ENCODE measurements at places on chromosomes 7 and 10.
A peak's percentile ranks its signal among the peaks of the same experiment; 100 is the strongest.

GRCh38 chr7:123096434-123096833 is 100.9 kb upstream of the TAS2R16 start:
- no peak overlapping the region for H3K4me3 ChIP-seq
- H3K27ac ChIP-seq: no peak overlapping the region
- no peaks in the 10 kb centered on the region for H3K36me3 ChIP-seq

DNA sequence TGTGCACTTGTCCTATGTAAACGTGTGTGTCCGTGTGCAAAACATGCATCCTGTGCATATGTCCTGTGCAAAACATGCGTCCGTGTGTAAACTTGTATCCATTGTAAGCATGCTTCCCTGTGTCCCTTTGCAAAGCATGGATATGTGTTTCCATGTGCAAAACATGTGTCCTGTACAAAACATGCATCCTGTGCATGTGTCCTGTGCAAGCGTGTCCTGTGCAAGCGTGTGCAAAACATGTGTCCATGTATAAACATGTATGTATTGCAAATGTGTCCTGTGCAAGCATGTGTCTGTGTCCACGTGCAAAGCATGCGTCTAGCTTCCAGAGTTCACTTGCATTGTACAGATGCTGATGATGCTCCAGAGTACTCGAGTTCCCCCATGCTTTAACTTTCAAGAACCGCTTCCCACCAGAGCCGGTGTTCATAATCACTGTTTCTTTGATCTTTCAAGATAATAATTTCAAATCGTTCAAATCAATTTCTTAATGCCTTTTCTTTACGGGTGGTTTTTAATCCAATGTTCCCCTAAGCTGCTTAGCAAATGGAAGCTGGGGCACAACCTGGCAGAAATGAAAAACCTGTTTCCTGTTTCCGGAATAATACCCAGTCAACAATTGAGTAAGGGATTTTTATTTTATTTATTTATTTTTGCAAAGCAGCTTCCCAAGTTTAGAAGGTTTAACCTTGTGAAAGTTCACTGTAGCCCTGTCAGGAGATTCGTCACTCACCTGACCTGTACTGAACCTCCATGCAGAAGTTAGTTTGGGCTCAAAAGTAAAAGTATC is 641 bp upstream of the ASB13 start:
- H3K4me3 ChIP-seq: peak overlapping the region; percentile 75
- H3K27me3 ChIP-seq: no peaks in the 10 kb centered on the region
- peak; percentile 83 for DNase-seq
- no peaks in the 10 kb centered on the region for H3K36me3 ChIP-seq

DNA sequence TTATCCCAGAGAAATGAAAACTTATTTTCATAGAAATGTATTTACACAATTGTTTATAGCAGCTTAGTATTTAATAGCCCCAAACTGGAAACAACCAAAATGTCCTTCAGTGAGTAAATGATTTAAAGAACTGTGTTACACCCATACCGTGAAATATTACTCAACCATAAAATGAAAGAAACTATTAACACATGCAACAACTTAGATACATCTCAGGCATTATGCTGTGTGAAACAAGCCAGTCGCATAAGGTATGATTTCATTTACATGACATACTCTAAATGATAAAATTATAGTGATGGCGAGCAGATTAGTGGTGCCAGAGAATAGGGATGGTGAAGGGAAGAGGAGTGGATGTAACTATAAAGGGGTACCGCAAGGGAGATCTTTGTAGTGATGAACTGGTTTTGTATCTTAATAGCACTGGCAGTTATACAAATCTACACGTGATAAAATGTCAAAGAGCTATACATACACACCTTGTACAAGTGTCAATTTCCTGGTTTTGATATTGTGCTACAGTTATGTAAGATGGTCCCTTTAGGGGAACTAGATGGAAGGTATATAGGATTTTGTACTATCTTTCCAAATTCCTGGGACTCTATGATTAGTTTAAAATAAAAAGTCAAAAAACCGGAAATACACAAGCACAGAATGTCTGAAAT is 40.5 kb downstream of the MACC1 start:
- H3K4me1 ChIP-seq: no peaks in the 10 kb centered on the region
- no peak overlapping the region for H3K4me3 ChIP-seq
- no peak for DNase-seq
- peaks cover 4% of the 10 kb centered on the region for H3K36me3 ChIP-seq
- H3K27me3 ChIP-seq: no peaks in the 10 kb centered on the region
- H3K27ac ChIP-seq: no peak overlapping the region

DNA sequence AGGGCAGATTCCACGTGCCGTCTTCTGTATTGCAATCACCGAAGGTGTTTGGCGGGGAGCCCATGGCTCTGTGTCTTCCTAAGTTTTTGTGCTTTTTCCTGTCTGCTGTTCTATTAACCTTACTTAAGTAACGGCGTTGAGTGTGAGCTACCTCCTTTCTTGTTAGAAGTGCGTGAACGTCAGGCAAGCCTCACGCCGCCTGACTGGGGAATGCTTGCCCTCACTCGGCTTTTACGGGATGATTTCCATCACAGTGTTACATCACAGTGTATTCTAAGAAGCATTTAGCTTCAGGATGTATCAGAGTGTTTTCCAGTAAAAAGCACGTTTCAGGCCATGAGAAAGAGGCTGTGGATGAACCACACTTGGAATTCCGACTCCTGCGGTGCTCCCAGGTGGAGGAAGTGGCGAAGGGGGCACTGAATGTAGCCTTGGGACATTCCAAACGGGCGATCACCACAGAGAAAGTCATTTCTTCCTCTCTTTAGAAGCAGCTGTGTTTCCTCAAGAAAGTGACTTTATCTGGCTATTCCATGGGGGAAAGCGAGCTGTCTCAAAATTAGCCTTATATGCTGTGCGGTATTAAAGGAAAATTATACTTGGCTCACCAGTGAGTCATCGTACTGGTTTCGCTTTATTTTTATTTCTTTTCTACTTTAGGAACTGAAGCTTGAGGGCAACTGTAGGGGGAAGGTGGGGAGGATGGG is 290.7 kb downstream of the KLF6 start:
- DNase-seq: no peak
- H3K4me3 ChIP-seq: no peak overlapping the region
- H3K27ac ChIP-seq: no peak overlapping the region
- H3K36me3 ChIP-seq: no peaks in the 10 kb centered on the region

DNA sequence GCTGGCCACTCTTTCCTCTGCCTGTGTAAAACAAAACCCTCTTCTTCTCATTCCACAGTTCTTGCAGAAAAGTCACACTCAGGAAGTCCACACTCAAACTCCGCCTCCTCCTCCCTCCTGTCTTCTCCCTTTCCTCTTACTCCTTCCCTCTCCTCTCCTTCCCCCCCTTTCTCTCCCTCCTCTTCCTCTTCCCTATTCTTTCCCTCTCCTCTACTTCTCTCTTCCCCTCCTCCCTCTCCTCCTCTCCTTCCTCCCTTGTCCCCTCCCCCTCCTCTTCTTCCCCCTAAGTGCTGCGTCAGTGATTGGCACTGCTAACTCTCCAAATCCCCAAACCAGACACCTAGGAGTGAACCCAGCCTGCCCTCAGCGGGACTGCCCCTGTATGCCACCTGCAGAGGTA is 67.0 kb downstream of the ZNF467 start:
- no peak for DNase-seq
- no peaks in the 10 kb centered on the region for H3K4me1 ChIP-seq
- H3K4me3 ChIP-seq: no peak overlapping the region
- H3K27ac ChIP-seq: no peak overlapping the region
- no peaks in the 10 kb centered on the region for H3K36me3 ChIP-seq

DNA sequence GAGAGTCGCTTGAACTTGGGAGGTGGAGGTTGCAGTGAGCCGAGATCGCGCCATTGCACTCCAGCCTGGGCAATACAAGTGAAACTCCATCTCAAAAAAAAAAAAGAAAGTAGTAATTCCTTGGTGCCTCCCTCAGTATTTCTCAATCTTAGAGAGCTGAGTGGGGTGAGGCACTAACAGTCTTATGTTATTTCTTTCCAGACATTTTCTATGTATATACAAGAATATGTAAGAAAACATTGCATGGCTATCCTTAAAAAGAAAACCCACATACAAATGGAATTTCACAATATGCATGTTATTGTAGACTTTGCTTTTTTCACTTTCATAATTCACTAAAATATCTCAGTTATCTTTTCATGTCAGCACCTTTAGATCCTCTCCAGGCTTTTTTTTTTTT is 13.6 kb upstream of the SLF2 start:
- H3K4me1 ChIP-seq: peaks cover 13% of the 10 kb centered on the region
- H3K36me3 ChIP-seq: no peaks in the 10 kb centered on the region
- no peak overlapping the region for H3K4me3 ChIP-seq

DNA sequence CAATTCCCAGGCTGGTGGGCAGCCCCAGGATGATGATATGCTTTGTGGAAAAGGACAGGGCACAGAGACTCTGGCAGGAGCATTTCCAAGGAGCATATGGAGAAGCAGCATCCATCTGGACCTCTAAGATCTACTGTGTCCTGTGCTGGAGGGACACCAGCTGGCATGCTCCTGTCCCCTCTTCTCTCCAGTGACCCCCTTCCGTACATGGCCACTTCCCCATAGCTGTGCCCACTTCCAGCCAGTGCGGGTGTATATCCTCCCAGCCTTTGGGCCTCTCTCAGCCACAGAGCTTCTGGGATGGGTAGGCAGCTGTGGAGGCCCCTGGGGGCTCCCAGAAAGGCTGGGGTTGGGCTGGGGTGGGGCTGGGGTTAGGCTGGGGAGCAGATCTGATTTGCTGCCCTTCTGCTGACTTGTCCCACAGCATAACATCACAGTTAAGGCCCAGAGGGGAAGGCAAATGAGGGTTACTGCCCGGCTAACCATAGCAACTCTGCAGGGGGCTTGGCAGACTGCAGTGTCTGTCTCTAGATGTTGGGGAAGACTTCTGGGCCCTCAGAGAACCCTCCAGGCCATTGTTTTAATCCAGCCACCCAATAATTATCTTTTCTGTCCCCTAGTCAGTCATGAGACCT is 6.3 kb downstream of the NPFFR1 start:
- no peaks in the 10 kb centered on the region for H3K36me3 ChIP-seq
- H3K4me1 ChIP-seq: no peaks in the 10 kb centered on the region
- peaks cover 20% of the 10 kb centered on the region for H3K27me3 ChIP-seq
- no peak overlapping the region for H3K4me3 ChIP-seq
- H3K27ac ChIP-seq: no peak overlapping the region

DNA sequence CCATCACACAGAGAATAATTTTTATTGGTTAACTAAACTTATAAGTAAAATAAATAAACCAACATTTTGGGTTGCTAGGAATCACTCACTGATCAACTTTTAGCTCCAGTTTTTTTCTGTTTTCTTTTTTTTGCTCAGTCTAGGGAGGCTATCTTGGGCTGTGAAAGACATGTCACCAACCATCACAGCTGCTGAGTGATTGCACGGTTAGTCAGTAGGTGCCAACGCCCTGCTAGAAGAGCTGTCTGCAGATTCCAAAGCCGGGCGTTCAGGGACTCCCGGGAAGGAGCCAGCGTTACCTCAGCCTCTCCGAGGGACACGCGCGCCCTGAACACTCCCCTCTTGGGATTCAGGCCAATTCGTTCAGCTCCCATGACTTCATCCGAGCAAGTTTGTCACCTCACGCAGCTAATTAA is 604 bp upstream of the STAM start:
- peaks cover 42% of the 10 kb centered on the region for H3K4me1 ChIP-seq
- no peaks in the 10 kb centered on the region for H3K27me3 ChIP-seq
- H3K27ac ChIP-seq: peak overlapping the region; percentile 100
- H3K36me3 ChIP-seq: peaks cover 3% of the 10 kb centered on the region

GRCh38 chr10:64454962-64455361 is 933.8 kb downstream of the REEP3 start:
- H3K27ac ChIP-seq: no peak overlapping the region
- no peak overlapping the region for H3K4me3 ChIP-seq
- H3K36me3 ChIP-seq: no peaks in the 10 kb centered on the region

- no peak overlapping the region for H3K27ac ChIP-seq
- peaks cover 27% of the 10 kb centered on the region for H3K4me1 ChIP-seq
- H3K36me3 ChIP-seq: no peaks in the 10 kb centered on the region
- no peak overlapping the region for H3K4me3 ChIP-seq
Measured at GRCh38 chr7:88315522-88315921, 8.8 kb upstream of the STEAP4 start.

GRCh38 chr10:115773832-115774231 is 499.2 kb downstream of the GFRA1 start:
- no peaks in the 10 kb centered on the region for H3K27me3 ChIP-seq
- no peaks in the 10 kb centered on the region for H3K36me3 ChIP-seq
- DNase-seq: no peak
- no peak overlapping the region for H3K4me3 ChIP-seq

GRCh38 chr10:526651-527312 is 162.7 kb downstream of the DIP2C start:
- H3K36me3 ChIP-seq: no peaks in the 10 kb centered on the region
- no peak overlapping the region for H3K4me3 ChIP-seq
- H3K4me1 ChIP-seq: no peaks in the 10 kb centered on the region

DNA sequence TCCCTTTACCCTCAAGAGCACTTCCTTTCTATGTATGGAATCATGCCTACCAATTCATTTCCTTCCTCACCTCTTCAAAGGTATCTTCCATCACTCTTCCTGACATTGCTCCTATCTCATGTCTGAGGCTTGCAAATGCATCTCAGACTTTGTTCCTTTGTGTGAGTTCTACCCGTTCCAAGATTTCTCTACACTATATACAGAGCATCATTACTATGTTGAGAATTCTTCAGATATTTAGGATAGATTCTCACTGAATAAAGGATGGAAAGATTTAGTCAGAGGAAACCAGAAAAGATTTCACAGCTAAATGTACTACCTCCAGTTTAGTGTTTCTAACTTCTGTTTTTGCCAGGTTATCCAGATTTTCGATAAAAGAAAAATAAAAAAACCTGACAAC is 462.7 kb downstream of the PHTF2 start:
- no peaks in the 10 kb centered on the region for H3K27me3 ChIP-seq
- no peak overlapping the region for H3K4me3 ChIP-seq
- H3K4me1 ChIP-seq: no peaks in the 10 kb centered on the region
- no peak overlapping the region for H3K27ac ChIP-seq
- no peaks in the 10 kb centered on the region for H3K36me3 ChIP-seq

GRCh38 chr10:86215046-86215445 is 151.5 kb downstream of the GRID1 start:
- H3K4me3 ChIP-seq: no peak overlapping the region
- H3K36me3 ChIP-seq: no peaks in the 10 kb centered on the region
- DNase-seq: no peak
- no peak overlapping the region for H3K27ac ChIP-seq
- no peaks in the 10 kb centered on the region for H3K4me1 ChIP-seq
- no peaks in the 10 kb centered on the region for H3K27me3 ChIP-seq

- H3K27ac ChIP-seq: no peak overlapping the region
- no peaks in the 10 kb centered on the region for H3K27me3 ChIP-seq
- DNase-seq: no peak
- H3K4me1 ChIP-seq: no peaks in the 10 kb centered on the region
- no peak overlapping the region for H3K4me3 ChIP-seq
- no peaks in the 10 kb centered on the region for H3K36me3 ChIP-seq
Measured at GRCh38 chr10:89693176-89693575, 8.2 kb upstream of the KIF20B start.

GRCh38 chr7:130961128-130961601 is 227.2 kb upstream of the KLF14 start:
- peak; percentile 88 for DNase-seq
- peak overlapping the region; percentile 66 for H3K4me3 ChIP-seq
- peak overlapping the region; percentile 70 for H3K27ac ChIP-seq
- no peaks in the 10 kb centered on the region for H3K27me3 ChIP-seq
- H3K36me3 ChIP-seq: no peaks in the 10 kb centered on the region
